ENCODE measurements at places on chromosomes 1 and 21. TPM values are rescaled to one million over a fixed set of nuclear protein-coding genes. Genes with fewer than 3 reads are reported as not detected.

Gene E2F2
- 0.54 TPM for total RNA-seq

Gene SH3D21
- total RNA-seq: 46.3 TPM

Gene RPS6KC1
- total RNA-seq: 24.3 TPM

Gene MX1
- 2.4 TPM for total RNA-seq

Gene IGSF3
- 120 TPM for total RNA-seq

Gene FAM43B
- total RNA-seq: 0.39 TPM

Gene RBP7
- total RNA-seq: 4.6 TPM

Gene HSF2BP
- total RNA-seq: 16.1 TPM

Gene PPFIA4
- total RNA-seq: 3.5 TPM

Gene ETNK2
- total RNA-seq: 144 TPM

Gene NHLH1
- 0.11 TPM for total RNA-seq
